ENCODE measurements at places on chromosomes 7 and 10.

DNA sequence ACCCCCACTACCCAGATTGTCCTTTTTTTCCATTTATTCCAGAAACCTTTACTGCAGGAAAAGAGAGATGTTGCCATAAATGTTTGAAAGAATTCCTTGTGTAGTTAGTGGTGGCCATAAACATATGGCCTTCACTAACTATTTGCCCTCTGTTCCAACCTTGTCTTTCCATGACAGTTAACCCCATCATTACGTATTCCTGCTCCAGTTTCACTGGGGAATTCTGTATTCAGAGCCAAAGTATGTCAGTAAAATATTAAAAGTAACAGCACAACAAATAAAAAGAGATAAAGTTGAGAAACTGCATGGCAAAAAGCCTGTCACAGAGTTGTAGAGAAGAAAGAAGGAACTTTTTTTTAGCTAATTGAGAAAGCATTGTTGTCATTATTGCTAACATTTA is 261.3 kb downstream of the BICC1 start:
- no peak for DNase-seq

GRCh38 chr10:103395754-103396066 is 565 bp downstream of the ATP5MK start:
- peak; percentile 25 for DNase-seq

- no peak for DNase-seq
Measured at GRCh38 chr10:132476146-132477065, 61.2 kb upstream of the INPP5A start.

DNA sequence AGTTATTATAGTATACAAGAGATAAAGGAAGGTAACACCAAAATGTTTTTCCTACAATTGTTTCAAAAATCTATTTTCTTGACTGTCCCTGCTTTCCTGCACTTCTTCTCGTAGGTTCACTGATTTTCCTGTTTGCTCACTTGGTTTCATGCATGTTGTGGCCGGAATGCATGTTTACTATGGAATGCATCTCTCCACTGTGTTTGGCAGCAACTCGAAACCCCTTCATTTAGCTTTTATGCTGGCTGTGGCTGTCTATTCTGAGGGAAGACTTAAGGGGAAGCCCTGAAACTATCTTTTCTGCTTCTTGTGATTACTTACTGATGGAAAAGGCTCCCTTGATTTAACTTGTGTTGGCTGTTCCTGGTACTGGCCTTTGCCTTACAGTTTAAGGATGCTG is 120.3 kb downstream of the NRG3 start:
- DNase-seq: no peak

GRCh38 chr10:125162120-125162931 is 2.0 kb upstream of the CTBP2 start:
- no peak for DNase-seq

GRCh38 chr10:87657371-87657770 is 2.3 kb upstream of the PAPSS2 start:
- DNase-seq: no peak

- DNase-seq: peak; percentile 69
Measured at GRCh38 chr10:59709395-59710125, at the start of gene SLC16A9. Gene SLC16A9 (minus strand): TSS chr10:59709850. CDS start chr10:59684291, 25,559 bp downstream.

- peak; percentile 15 for DNase-seq
Measured at GRCh38 chr7:32516551-32517100, 21.3 kb downstream of the AVL9 start.

DNA sequence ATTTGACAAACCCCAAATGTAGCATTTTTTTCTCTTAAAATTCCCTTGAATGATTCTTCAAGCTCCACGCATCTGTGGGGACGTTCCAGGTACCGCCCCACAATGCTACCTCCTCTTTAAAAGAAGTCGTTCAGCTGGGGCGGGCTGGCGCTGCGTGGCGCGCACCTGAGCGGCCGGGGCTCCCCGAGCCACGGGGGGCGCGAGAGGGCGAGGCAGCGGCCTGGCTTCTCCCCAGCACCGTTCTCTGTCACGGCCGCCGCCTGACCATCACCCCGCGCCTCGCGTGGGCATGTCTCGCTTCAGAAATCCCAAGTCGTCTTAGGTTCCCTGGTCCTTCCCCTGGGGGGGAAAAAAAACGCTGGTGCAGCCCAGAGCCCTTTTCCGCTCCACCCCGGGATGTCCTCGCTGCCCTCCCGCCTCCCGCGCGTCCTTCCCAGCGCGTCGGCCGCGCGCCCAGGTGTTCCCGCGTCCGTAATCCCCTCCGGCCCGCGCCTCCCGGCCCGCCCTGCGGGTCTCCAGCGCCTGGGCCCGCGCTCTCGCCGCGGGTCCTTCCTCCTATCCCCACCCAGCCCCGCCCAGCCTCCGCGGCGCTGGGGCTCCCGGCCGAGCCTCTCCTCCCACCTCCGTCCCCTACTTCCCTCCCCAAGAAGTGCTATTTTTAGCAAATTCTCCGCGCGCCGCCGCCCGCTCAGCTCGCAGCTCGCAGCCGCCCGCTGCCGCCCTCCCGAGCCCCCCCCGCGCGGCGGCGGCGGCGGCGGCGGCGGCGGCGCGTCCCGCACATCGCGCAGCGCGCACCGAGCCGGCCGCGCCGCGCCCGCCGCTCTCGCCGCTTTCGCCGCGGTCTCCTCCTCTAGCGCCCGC is 58.7 kb upstream of the PRPS1L1 start:
- DNase-seq: peak; percentile 12

DNA sequence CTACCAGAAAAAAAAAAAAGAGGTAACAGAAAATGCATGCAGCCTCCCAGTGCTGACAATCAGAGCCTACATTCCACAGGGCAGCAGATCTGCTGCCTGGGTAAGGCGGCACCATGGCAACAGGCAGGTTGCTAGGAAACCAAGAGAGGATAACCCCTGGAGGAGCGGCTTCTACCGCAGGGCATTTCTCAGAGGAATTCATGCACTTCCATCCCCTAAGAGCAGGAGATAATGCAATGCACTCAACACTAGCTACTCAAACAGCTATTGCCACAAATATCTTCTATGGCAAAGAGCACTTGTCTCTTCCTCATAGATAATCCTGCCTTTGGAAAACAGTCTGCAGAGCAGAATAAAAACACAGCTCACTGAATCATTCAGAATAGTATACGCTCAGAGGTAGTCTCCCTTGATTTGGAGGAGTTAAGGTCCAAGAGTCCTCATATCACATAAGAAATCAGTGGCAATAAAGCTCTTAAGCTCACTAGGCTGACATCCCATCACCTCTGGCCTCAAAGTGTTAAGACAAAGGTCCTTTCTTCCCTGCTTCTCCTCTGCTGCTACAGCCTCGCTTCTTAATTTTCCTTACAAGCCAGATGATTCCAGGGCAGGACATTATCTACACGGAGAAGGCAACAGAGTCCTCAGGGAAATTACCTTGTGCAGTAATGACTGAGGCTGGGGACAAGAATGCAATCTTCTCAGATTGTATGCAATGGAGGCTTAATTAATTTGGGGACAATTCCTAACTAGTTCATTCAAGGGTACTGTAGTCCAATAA is 10.7 kb downstream of the PSAP start:
- peak; percentile 66 for DNase-seq

- peak; percentile 36 for DNase-seq
Measured at GRCh38 chr10:84214612-84215235, 10.6 kb downstream of the LRIT2 start.

DNA sequence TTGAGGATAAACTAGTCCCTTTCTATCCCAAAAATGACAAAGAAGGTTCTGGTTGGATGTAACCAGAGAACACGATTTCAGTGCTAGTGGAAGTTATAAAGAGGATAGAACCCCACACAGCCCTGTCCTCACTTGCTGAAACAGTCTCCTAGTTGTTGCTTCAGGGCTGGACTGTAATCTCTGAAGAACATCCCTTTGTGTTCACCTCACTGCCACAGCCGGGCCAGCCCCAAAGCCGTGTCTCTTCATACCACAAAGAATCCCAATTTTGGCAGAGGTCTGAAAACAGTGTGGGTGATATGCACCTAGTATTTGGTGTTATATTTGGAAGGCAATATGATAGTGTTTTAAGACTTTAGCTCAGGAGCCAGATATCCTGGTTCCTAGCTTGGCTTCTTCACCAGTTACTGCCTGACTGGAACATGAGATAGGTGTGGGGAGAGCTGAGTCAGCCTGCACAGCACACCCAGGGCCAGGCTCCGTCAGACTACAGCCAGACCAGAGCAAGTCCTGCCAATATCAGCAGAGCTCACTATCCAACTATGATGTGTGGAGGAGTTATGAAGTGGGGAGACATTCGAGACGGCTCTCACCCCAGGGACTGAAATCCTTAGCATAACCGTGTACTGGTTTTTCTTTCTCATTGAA is 21.2 kb downstream of the CYP3A4 start:
- DNase-seq: no peak

DNA sequence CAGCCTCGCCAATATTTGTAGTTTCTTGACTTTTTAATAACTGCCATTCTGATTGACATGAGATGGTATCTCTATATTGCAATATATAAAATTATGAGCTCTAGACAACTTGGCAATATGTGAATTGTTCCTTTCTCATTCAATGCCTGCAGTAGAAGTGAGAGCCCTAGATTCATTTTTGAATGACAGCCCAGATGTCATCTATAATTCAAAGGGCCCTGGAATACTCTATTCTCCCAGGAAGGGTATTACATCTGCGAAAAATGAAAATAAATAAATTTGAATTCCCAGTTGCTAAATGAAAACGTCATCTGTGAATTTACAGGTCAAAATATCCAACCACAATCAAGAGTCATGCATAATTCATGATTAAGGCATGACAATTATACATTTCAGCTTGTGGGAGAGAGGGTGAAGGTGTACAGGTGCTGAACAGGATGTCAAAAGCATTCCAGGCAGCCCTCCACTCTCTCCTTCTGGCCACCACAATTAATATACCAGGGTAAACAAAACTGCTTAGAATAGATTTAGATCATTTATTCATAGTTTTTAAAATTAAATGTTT is 1147.3 kb downstream of the XPNPEP1 start:
- no peak for DNase-seq

- no peak for DNase-seq
Measured at GRCh38 chr7:105647591-105647990, 66.3 kb upstream of the EFCAB10 start.

GRCh38 chr10:124640056-124640455 is 104.1 kb downstream of the FAM53B start:
- DNase-seq: no peak

- no peak for DNase-seq
Measured at GRCh38 chr7:98434087-98434486, 33.2 kb upstream of the BAIAP2L1 start.

DNA sequence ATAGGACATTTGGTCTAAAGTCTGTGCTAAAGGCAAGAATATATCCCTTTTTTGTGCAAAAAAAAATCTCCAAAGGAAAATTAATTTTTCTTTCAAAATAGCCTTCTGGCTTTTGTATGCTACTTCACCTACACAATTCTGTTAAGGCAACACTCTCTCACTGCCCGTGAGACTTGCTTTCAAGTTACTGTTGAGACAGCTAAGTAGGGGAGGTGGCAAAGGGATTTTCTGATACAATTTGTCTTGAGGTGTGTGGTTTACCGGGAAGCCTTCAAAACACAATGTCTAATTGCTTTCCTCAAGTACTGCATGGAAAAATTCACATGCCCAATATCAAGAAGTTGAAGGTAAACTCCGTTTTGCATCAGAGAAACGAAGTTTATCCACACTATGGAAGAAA is 50.8 kb upstream of the RSU1 start:
- no peak for DNase-seq

DNA sequence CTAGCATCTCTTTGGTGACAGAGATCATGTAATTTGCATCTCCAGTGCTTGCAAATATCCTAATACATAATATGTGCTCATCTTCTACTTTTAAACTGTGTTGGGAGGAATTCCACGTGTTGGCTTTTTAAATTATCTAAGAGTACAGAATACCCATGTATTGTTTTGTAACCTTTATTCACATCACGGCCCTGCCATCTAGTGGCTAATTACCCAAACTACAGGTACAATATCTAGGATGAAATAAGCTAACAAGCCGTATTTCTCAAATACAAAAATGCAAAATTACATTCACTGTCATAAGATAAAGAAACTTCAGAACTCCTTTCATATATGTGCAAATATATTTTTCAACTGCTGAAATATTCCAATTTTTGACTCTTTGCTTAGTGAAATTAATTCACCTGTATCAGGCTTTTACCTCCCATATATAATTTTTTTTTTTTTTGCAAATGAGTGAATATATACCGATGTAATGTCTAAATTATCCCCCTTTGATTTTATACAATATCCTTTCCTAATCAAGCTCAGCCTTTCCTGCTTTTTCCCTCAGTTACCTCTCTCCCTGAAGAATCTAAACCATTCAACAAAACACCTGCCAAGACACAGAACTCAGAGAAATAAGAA is 30.3 kb upstream of the LSM8 start:
- peak; percentile 12 for DNase-seq

DNA sequence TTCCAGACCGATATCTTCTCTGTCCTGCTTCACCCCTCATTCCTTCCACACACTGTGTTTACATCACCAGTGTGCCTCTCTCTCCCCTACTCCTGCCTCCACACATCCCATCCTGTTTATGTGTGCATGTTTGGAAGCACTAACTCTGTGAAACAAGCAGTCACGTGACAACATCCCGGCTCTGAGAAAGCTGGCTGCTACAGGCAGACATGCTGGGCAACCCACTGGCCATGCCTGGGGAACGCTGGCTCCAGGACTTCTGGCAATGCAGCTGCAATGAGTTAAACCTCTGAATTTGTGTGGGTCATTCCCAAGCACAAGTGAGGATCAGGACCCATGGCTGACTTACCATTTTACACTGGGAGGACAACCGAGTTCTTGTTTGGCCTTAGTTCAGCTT is 74.0 kb downstream of the WNT2 start:
- no peak for DNase-seq

GRCh38 chr10:102157224-102157623 is 5.0 kb downstream of the NOLC1 start:
- DNase-seq: no peak

DNA sequence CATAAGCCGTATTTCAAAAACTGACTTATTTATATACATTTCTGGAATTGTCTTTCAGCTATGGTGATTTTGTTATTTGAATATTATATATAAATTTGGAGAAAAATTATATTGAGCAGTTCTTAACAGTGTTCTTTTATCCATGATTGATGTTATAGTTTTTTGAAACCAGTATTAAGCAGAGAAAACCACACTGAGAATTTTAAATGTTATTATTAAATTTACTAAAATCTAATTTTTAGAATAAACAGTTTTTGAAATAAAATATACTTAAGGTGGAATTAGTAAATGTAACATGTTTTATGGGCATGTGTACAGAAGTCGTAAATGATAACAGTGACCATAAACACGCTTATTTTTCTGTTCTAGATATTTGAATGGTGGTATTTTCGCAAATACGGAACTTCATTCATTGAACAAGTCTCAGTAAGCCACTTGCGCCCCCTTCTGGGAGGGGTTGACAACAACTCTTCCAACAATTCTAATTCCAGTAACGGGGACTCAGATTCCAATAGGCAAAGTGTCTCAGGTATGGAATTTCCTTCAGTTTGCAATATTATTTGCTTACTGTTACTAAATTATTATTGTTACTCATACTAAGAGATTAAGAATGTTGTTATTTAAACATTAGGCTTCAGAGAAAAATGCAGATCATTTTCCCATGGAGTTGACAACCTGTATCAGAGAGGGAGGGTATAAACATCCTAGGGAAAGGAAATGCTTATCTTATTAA is 166.1 kb downstream of the ST7 start:
- DNase-seq: peak; percentile 81

- DNase-seq: no peak
Measured at GRCh38 chr10:79552143-79552542, 8.1 kb downstream of the SFTPA2 start.

- DNase-seq: no peak
Measured at GRCh38 chr7:116167177-116167576, 43.2 kb upstream of the TES start.

GRCh38 chr10:528173-529165 is 161.0 kb downstream of the DIP2C start:
- DNase-seq: no peak

GRCh38 chr10:62043421-62044021 is 142.0 kb downstream of the ARID5B start:
- no peak for DNase-seq
